ENCODE measurements at places on chromosomes 3 and 15.

GRCh38 chr3:138914870-138915502 is 32.0 kb downstream of the FOXL2 start:
- DNase-seq, result no peak

DNA sequence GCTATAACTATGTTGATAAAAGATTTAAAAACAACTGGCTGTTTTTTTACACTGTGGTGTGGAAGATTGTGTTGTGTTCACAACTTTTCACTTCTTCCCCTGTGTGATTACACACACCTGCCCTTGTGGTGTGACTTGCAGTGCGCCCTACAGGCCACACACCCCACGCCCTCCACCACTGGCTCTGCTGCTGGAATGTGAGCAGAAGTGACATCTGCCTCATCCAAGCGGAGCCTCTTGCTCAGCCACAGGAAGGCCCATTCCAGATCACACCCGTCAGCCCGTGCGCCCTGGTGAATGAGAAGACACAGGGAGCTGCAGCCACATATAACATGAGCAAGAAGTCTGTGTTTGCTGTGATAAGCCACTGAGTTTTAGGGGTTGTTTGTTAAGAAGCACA is 7.0 kb downstream of the CCR2 start:
- DNase-seq, result no peak

DNA sequence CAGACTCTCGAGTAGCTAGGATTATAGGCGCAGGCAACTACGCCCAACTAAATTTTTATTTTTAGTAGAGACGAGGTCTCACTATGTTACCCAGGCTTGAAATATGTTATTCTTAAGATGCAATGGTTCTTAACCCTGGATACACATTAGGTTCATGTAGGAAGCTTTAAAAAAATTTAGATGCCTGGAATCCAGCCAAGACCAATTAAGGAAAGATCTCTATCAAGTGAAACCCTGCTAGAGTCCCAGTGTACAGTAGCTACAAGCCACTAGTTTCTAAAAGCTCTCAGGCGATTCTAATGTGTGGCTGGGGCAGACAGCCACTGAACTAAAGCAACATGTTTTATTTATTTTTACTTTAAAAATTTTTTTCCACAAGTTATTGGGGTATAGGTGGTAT is 33.2 kb downstream of the TRIM69 start:
- no peak for DNase-seq

DNA sequence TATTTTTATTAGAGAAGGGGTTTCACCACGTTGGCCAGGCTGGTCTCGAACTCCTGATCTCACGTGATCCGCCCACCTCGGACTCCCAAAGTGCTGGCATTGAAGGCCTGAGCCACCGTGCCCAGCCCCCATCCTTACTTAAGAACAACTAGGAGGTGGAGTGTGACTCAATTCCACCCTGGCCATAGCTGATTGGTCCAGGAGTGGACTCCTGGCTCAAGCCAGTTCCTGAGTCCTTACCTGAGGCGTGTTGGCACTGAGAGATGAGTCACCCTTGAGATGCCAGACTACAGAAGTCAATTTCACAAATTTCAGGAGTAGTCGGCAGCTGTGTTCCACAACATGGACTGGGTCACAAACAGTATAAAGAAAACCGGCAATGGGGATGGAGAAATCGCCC is 124.2 kb downstream of the SHQ1 start:
- no peak for DNase-seq

- no peak for DNase-seq
These were observed 1742.9 kb downstream of the SI start for GRCh38 chr3:163335429-163335828.

DNA sequence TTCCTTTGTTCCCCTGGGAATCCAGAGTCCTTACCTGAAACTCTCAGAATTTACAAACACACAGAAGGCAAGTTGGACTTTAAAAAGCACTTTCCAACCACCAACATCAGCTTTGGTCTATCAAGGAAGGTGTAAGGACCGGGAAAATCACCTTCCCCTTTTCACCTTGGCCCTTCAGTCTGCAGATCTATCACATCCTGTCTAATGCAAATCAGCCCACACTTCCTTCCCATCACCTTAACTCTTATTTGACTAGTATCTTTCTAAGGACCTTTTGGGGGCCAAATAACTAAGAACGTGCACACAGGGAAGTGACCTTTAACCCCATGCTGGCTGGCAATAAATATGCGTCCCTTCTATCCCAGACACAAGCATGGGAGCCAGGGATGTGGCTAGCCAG is 320.6 kb downstream of the ARRDC4 start:
- DNase-seq, result no peak

- no peak for DNase-seq
These were observed 131.6 kb downstream of the SPATA16 start for GRCh38 chr3:173009410-173009809.

DNA sequence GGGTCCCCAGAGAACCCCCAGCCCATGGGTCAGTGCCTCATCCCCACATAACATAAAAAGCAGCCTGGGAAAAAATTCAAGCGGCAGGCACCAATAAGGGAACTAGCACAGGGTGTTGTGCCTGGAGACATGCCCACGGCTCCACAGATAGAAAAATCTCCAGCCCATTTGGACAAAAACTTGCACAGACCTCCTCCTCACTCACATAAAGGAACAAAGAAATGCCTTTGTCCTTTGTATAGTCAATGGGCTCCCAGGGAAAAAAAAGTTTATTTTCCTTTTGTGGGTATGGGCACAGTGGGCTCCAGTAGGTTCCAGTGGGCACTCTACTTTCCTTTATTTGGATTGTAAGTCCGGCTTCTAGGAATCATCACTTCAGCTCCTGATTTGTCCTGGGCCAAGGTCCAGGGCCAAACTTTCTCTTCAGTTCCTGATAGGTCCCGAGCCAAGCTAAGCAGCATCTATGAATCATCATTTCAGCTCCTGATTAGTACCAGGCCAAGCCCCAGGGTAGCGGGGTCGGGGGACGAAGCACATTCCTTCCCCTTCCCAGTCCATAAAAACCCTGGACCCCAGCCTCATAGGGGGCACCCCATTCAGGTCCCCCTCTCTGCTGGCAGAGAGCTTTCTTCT is 1.6 kb upstream of the DNAH12 start:
- no peak for DNase-seq

DNA sequence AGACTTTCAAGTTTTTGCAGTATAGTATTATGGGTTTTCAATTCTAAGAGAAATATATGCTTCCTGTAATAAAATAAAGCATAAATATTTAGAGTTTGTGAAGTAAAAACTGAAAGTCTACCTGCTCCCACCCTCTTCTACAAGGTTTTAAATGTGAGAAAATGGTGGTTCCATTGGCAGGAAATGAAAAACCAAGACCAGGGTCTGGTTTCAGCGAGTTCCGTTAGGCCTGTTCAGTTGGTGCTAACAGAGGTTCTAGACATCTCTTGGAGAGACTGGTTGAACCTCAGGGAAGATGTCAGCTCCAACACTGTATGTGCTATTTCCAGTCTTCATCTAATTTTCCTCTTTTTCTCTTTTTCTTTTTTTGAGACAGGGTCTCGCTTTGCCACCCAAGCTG is 11.8 kb upstream of the MYO1E start:
- no peak for DNase-seq

- no peak for DNase-seq
These were observed 10.4 kb downstream of the CYP8B1 start for GRCh38 chr3:42865256-42865655.

DNA sequence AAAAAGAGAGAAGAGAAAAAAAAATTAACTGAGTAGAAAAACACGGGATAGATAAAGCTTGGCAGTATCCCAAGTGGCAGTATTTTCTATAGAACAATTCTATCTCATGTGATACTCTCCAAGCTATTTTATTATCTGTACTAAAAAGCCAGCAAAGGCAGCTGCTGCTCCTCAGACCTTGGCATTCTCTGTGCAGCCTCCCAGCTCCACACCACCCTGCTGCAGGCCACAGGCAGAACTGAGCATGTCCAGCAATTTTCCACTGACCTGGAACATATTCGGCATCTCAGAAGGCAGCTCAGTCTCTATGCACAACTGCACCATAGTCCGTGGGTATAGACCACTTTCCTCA is 1161.4 kb downstream of the IGSF11 start:
- no peak for DNase-seq

DNA sequence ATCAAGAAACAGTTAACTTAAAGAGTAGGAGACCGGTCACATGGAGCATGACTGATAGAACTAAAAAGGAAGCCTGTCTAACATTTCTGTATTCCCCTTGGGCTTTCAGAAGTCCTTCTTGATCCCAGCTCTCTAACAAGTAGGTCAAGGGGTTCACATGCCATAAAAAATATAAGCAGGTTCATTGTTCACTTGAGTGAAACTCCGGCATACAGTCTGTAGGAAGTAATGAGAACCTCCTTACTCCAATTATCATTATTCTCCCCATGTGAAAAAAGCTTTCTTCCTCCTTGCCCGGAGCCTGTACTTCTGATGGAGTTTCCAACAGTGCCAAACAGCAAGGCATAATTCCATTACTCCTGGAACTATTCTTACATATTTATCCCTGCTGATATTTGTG is 242.8 kb upstream of the CNTN4 start:
- DNase-seq, result no peak

GRCh38 chr3:158775426-158776410 is 26.1 kb upstream of the MFSD1 start:
- DNase-seq, result no peak

- no peak for DNase-seq
These were observed 213.9 kb downstream of the TP63 start for GRCh38 chr3:189845069-189845468.

DNA sequence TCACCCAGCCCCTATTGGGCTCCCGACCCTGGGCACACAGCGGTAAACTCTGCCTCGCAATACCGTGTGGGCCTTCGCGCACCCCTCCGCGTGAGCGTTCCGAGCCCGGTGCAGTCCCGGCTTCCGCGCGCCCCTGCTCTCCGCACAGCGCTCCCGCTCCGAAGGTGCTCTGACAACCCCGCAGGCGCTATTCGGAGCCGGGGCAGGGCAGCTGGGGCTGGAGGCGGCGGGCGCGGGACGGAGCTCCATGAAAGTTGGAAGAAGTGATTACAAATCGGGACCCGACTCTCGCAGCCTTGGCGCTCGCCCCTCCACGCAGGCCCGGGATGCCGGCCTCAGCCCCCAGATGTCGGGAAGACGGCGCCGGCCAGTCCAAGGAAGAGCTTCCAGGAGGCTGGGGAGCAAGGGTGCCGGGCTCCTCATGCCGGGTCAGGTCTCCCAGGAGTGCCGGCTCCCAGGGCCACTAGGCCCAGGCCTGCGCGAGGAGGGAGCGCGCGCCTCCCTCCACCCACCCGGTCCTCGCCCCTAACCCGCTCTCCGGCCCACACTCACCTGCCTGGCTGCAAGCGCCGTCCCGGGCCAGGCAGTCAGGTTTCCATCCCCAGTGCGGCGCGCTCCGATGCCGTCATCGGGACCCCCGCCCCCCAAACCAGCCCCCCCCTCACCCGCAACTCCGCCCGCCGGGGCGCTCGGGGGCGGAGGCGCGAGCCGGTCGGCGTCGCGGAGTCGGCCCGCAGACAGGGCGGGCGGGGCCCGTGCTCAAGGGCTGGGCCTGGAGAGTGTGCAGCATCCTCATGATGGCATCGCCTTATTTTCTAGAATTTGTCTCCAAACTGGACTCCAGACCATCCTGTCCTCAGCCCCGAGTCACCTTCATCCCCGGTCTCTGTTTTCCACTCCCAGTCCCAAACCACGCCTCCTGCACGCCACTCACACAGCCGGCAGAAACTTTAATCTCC is at the start of gene KIF7:
TSS of gene KIF7 (minus strand) at position 621 of the 959 bp plus-strand sequence. CDS start 2,537 bp downstream, outside the sequence.
- no peak for DNase-seq

DNA sequence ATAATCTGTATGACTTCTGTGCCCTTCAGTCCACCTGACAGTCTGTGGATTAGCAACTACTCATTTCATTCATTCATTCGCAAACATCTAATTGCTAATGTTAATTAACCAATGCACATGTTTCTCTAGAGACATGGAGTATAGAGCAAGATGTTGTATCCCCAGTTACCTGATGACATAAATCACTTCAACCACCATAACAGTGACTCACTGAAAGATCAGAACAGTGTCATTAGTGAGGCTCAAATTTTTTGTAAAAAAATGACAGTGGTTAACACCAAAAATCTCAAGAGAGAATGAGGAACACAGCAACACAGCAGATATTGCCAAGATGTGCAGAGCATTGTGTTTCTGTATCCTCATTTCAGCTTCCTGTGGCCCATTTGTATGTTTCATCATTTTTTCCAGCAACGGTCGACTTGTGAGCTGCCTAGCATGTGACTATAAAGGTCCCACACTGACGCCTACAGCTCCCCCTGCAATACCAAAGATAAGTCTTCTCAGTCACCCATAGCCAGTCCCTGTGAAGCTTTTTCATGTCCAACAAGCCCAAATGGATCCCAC is 3.7 kb upstream of the PLD1 start:
- no peak for DNase-seq

- DNase-seq, result no peak
These were observed 59.2 kb downstream of the SH3BP5 start for GRCh38 chr3:15273227-15273626.

GRCh38 chr3:45371621-45372020 is 16.8 kb upstream of the LARS2 start:
- no peak for DNase-seq

GRCh38 chr15:52699457-52699856 is 20.3 kb upstream of the ATOSA start:
- no peak for DNase-seq

- no peak for DNase-seq
These were observed 119.3 kb upstream of the DAZL start for GRCh38 chr3:16724487-16724886.

GRCh38 chr3:14849638-14850230 is 31.0 kb downstream of the FGD5 start:
- DNase-seq, result no peak

- no peak for DNase-seq
These were observed 5.3 kb downstream of the MAP2K5 start for GRCh38 chr15:67547836-67548235.

GRCh38 chr15:51830276-51830806 is 888 bp downstream of the TMOD3 start:
- DNase-seq, result no peak

GRCh38 chr3:27533261-27533607 is 49.0 kb upstream of the SLC4A7 start:
- no peak for DNase-seq

- DNase-seq, result no peak
These were observed 79.9 kb downstream of the CHSY1 start for GRCh38 chr15:101171954-101172353.

DNA sequence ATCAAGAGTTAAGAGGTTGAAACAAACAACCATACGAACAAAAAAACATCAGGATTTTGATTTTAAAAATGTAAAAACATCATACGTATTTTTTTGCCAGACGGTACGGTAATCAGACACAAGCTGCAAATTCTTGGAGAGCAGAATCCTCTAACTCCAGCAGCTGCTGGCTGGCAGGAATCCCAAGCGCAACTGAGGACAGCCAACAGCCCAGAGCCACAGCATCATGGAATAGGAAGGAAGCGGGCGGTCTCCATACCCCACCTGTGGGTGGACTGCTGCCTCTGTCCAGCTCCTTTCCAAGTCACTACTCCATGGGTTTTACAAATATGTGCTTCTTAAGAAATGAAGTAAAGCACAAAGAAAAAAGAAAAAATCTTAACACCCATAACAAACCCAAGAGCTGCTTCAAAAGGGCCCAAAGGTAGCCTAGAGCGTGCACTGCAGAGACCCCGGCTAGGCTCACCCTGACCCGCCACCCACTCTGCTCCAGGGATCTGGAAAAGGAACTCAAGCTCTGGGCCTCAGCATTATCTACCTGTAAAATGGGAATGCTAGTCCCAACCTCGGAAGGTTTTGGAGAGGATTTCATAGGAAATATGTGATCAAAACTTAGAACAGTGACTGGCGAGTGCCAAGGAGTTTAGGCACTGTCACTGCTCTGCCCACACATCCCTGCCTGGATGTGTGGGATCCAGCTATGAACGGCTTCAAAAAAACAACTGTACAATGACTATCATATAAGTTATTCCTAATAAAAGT is 33.4 kb downstream of the ZXDC start:
- no peak for DNase-seq

- DNase-seq, result no peak
These were observed 197.5 kb upstream of the C2CD4B start for GRCh38 chr15:62362608-62363007.
